ENCODE measurements at places on chromosomes 12 and 14.
A peak's percentile ranks its signal among the peaks of the same experiment; 100 is the strongest.

DNA sequence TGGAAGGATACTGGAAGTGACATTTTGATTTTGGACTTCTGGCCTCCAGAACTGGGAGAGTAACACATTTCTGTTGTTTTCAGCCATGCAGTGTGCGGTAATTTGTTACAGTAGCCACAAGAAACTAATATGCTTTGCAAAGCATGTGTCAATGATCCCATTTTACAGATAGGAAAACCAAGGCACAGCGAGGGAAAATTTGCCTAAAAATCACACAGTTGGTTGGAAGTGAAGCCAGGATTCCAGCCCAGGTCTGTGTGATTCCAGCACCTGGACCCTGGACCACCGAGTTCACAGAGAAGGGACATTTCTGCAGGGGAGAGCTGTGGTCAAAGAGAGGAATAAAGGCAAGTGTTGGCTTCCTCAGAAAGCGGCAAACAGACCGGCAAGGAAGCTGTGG, 106.7 kb upstream of the MED13L start:
- DNase-seq: no peak

- DNase-seq: no peak
Measured at GRCh38 chr12:68984796-68985573, 52.0 kb upstream of the CPM start.

- DNase-seq: no peak
Measured at GRCh38 chr12:51484119-51484518, 59.5 kb downstream of the SLC4A8 start.

DNA sequence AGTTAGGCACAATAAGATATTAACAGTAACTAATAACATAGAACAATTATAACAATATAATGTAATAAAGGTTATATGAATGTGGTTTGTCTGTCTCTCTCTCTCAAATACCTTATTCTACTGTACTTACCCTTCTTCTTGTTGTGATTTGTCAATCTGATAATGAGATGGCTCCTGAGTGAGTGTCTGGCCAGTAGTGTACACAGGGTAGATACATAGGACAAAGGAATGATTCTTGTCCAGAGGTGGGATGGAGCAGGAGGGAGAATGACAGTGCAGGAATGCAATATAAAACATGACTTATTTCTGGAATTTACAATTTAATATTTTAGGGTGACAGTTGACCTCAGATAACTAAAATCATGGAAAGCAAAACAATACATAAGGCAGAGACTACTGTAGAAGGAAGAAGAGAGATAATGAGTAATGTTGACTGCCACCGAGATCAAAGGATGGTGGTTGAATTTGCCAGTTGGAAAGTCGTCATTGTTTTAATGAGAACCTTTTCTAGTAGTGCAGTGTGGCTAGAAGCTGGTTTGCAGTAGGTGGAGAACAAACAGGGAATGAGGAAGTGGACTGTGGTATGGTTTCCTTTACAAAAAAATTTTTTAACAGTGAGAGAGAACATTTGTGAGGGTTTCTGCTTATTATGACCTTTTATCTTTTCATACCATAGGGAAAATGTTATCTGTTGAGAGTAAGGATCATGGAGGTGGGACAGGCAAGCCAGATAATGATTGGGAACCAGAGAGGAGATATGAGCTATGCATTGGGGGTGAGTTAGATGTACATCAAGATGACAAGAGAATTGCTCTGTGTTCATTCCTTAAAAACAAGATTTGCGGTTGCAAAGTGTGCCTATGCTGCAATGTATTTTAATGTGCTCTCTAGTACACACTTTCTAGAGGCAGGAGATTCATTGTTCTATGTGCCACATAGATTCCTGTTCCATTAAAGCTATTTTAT, 458.3 kb downstream of the BTG1 start:
- DNase-seq: no peak

GRCh38 chr14:102140027-102140749, 491 bp downstream of the WDR20 start:
- DNase-seq: no peak

GRCh38 chr14:88417594-88417993, 32.1 kb downstream of the SPATA7 start:
- DNase-seq: no peak

GRCh38 chr14:74579447-74580274, 32.4 kb downstream of the LTBP2 start:
- no peak for DNase-seq

DNA sequence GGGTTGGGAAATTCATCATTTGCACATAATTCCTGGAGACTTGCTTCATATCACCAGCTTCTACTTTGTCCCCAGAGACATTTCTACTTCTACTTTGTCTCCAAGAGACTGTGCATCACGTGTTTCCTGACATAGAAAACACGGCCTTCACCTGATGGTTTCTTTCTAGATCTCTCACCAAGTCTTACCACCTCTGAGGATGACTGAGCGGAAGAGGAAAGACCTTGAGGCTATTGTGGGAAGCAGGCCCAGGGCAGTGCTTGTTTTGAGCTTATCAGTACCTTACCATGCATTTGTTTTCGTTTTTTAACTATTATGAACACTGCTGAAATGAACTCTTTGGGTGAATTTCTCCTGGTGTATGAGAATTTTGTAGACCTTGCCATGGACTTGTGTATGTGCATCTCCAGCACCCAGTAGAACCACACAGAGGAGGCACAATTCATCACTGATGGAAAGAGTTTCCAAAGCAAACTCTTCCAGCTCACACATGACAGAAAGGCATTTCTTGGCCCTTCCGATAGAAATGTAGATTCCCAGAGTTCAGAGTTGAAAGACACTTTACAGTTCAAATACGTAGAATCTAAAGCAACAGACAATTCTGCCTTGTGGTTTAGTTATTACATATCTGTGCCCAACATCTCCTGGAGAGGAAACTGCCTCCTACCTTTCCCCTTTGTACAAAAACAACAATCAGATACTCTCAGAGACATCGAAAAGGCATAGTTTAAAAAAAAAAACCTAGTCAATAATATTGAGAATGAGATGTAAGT, 434.7 kb downstream of the FUT8 start:
- no peak for DNase-seq

DNA sequence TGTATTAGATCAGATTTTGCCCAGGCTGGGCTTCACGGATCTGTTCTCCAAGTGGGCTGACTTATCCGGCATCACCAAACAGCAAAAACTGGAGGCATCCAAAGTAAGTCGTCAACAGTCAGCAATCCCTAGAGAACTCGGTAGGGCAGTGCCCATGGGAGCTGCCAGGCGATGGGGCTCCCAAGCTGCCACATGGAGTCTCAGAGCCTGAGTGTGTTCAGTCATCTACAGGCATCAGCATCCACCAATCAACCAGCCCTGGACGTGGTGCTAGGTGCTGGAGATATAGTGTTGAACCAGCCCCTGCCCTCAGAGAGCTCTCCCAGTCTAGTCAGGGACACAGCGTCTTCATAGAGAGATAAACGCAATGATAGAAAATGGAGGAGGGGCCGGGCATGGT, 6.9 kb downstream of the SERPINA4 start:
- no peak for DNase-seq

DNA sequence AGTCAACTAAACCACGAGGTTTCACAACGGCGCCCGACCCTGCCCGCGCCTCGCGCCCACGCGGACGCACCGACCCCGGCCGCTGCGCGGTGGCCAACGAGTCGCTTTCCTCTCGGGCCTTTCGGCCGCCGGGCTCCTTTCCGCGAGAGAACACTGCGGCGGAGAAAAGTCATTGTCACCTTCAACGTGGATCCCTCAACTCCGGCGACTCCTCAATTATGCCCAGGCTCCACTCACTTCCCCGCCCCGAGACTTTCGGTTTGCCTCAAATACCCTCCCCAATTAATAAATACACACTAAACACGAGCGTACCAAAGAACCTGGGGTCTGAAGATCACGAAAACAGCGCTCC, 450 bp downstream of the SINHCAF start:
- DNase-seq: no peak

DNA sequence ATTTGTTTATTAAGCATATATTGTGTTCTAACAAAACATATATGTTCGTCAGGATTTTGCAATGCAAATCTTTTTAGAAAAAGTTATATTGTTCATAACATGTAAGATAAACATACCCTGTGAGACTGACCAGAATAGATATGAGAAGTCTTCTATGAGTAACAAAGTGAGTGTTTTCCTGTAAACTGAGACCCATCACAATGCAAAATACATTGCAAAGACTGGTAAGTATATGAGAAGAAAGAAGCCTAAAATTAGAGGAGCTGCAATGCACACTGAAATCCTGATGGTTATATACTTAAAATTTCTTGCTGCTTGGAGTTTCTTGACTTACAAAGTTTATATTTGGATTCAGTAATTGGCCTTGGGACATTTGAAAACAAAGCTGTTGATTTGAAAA, 6.0 kb downstream of the HMGA2 start:
- DNase-seq: no peak

DNA sequence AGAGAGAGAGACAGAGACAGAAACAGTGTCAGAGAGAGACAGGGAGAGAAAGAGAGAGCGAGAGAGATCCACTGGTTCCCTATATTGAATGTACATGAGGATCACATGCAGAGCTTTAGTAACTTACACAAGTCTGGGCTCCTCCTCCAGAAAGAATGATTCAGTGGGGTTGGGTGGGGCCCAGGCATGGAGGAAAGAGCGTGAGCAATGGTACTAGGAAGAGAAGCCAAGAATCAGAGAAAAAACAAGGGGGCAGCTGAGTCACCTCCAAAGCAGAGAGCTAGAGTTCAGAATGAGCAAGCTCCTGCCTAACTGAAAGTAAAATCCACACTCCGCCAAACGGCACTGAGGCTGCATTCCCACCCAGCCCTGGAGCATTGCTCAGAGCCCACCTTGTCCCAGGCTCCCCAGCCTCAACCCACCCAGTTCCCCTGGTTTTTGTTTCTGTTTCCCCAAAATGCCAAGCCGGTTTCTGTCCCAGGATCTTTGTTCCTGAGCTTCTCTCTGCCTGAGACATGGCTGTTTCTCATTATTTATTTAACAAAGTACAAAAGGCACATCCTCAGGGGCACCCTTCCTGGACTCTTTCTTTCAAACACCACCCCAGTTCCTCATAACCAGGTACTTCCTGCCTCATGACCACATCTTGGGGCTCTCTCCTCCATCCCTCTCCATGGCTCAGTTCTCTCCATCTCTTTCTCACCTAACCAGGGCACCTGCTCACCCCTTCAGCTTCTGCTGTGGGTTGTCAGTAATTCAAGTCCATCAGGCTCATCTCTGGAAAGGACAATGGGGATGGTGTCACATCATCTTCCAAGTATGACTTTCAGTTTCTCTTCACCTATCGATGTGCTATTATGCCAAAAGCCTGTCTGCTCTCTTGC, 670.3 kb upstream of the TBX3 start:
- DNase-seq: no peak

DNA sequence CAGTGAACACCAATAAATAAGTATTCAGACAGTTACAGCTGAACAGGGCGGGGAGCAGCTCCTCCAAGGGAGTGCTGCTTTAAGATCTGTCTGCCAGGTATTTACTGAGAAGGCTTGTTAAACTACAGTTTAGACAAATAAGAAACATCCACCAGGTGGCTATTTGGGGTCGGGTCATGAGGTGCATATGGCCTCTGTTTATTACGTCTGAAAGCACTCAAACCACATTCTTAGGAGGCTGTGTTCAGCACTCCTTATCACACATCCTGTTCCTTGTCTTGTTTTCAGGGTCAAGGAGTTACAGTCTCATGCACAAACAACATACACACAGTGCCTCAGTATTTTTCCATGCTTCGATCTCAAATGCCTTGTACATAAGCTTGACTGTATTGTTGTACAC, 78.8 kb downstream of the KCNMB4 start:
- no peak for DNase-seq

- DNase-seq: no peak
Measured at GRCh38 chr12:67582238-67582834, 66.2 kb upstream of the DYRK2 start.

- DNase-seq: no peak
Measured at GRCh38 chr12:130201037-130201436, 38.8 kb downstream of the FZD10 start.

- DNase-seq: no peak
Measured at GRCh38 chr12:119751961-119752360, 84.0 kb downstream of the PRKAB1 start.

- DNase-seq: no peak
Measured at GRCh38 chr12:54409267-54409666, 9.8 kb downstream of the ITGA5 start.

DNA sequence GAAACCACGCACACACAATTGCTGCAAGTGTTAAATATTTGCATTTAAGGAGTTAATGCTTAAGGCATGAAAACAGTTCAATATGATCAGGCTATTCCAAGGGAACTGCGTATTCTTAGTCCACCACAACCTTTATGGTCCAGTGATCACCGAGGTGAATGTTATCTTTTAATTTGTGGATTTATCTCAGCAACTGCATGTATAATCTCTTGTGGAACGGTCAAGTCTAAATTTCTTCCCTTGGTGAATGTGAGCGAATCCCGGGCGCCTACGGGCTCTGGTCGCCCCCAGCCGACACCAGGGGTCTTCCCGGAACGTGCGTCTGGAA, 999 bp upstream of the AK7 start:
- no peak for DNase-seq

DNA sequence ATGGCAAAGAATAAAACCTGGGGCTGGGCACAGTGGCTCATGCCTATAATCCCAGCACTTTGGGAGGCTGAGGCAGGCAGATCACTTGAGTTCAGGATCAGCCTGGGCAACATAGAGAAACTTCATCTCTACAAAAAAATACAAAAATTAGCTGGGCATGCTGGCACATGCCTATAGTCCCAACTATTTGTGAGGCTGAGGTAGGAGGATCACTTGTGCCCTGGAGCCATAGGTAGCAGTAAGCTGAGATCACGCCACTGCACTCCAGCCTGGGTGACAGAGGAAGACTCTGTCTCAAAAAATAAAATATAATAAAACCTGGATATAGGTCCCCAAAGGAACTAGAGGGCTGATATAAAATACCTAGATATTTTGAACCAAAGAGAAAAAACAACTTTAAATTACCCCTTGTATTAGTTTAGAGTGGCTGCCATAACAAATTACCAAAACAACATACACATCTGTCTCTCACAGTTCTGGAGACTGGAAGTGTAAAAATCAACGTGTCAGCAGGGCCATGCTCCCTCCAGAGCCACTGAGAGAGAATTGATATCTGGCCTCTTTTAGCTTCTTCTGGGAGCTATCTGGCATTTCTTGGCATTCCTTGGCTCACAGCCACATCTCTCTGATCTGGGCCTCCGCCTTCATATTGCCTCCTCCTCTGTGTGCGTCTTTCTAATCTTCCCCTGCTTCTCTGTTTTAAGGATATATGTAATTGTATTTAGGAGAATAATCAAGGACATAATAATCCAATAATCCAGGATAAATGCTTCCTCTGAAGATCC, 47.9 kb upstream of the ATF7IP start:
- DNase-seq: no peak

GRCh38 chr14:100105357-100106169, 40.3 kb downstream of the EVL start:
- DNase-seq: no peak

GRCh38 chr12:94875525-94875924, 128.0 kb downstream of the NDUFA12 start:
- peak; percentile 7 for DNase-seq

GRCh38 chr12:64791036-64791435, 31.8 kb upstream of the GNS start:
- DNase-seq: no peak

GRCh38 chr12:124413401-124413800, 118.5 kb downstream of the RFLNA start:
- DNase-seq: no peak

GRCh38 chr14:52188381-52188780, 79.1 kb upstream of the PTGDR start:
- DNase-seq: no peak

GRCh38 chr12:52029685-52030084, 21.6 kb upstream of the NR4A1 start:
- no peak for DNase-seq
